T follicular helper cell (primary cell): ENCODE measurements at places on chromosomes 2 and 18.

DNA sequence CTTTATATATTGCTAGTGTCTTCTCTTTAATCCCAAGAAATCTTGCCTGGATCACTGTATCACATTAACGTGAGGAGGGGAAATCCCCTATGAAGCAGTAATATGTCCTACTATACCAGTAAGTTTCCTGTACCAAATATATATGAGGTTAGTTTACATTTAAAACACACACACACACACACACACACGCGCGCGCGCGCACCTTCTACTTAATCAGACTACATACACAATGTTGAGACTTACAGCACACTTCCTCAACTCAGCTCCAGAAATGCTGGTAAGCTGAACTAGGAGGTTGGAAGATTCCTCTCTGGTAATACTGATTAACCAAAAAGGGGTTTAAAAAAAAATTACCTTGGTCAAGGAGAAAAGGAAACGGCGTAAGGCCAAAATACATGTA is 49.3 kb downstream of the USP34 start:
- no peak for DNase-seq

GRCh38 chr2:118903551-118904479 is 38.2 kb upstream of the MARCO start:
- DNase-seq: no peak

DNA sequence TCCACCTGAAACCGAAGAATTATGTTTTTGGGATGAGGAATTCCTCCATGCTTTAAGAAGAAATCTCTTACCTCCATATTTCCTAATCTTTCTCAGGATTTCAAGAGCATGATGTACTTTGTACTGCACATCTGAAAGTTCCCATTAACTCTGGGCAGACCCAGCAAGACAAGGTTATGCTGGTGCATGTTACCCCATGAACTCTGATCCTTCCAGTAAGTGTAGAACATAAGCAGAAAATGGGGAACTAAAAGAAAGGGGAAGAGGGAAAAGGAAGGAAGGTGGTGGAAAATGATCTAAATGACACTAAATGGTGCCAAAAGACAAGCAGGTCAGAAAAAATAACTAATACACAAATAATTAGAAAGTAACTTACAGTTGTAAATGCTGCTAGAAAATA is 50.7 kb downstream of the STRN start:
- no peak for DNase-seq

GRCh38 chr2:144162652-144163051 is 357.3 kb downstream of the ZEB2 start:
- peak; percentile 19 for DNase-seq

DNA sequence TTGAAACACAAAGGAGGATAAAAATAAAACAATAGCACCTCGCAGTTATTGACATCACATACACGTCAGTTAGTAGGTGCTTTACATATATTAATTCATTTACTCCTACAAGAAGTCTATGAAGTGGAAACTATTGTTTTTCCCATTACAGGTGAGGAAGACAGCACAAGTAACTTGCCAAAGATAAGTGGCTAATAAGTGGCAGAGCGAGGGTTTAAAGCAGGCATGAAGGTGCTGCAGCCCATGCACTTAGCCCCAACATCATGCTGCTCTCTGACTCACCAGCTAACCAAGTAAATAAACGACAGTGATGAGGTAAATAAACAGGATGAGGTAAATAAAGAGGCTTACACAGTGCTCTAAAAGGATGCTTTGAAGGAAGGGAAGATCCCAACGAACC is 498.6 kb upstream of the ZEB2 start:
- DNase-seq: no peak
